ENCODE measurements at places on chromosomes 11 and 22.

DNA sequence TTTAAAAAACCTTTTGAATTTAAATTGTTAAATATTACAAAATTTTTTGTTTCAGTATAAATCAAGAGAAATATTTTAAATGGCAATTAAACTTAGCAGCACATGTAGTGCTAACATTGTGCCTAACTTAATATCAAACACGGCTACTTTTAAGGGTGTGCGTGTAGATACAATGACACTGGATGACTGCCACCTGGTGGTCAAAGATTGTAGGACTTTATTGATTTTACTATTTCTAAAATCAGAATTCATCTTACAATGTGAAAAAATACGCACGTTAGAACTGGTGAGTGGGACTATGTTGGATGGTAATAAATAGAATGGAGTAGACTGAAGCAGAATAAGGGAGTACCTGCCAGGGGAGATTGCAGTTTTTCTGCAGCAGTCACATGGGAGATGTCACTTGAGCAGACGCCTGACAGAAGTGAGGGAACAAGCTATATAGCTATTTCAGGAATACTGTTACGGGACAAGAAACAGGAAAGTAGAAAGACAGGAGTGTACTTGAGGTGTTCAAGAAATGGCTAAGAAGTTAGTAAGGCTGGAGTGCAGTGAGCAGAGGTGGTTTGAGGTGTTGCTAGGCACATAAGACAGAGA lies 52.9 kb downstream of the UVRAG start:
- peak; percentile 14 for DNase-seq

- no peak for DNase-seq
Measured at GRCh38 chr22:22194931-22195264, 49.7 kb upstream of the VPREB1 start.

DNA sequence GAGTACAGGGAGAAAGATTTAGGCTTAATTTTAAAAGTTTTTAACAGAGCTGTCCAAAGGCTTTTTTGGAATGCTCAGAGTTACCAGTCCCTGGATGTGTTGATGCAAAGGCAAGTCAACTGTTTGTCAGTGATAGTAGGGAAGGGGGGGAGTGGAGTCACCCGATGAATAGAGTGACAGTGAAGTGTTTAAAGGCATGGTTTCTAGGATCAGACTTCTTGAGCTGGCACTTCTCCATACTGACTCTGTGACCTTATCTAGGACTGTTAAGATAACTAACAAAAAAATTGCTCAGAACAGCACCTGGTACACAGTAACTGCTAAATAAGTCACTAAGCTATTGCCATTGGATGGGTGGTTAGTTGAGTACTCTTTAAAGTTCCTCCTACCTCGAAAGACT lies 11.3 kb upstream of the RAG2 start:
- no peak for DNase-seq

GRCh38 chr11:85806876-85807275 lies 4.1 kb downstream of the SYTL2 start:
- no peak for DNase-seq

GRCh38 chr11:83862691-83863090 lies 576.5 kb upstream of the CCDC90B start:
- DNase-seq = no peak

DNA sequence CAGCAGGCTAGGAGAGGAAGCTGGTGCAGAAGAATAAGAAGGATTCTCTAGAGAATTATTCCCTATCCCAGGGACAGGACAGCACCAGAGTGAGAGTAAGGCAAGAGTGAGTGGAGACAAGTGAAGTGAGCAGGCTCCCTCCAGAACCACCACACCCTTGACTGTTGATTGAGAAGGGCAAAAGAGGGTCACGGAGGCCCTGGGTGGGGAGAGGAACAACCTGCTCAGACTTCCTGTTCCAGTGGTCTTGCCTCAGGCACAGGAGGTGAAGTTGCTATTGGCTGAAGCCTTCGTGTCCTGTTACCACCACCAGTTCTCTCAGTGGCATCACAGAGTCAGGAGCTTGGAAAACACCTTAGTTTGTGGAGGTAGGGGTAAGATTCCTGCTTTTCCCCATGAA lies 51.7 kb upstream of the CCDC89 start:
- DNase-seq = no peak

GRCh38 chr11:19735157-19735908 lies 22.7 kb downstream of the NAV2 start:
- DNase-seq = no peak

GRCh38 chr11:50379484-50379883 lies 346.8 kb downstream of the OR4C45 start:
- DNase-seq = no peak

- DNase-seq = no peak
Measured at GRCh38 chr11:16612566-16613261, 125.7 kb upstream of the C11orf58 start.

DNA sequence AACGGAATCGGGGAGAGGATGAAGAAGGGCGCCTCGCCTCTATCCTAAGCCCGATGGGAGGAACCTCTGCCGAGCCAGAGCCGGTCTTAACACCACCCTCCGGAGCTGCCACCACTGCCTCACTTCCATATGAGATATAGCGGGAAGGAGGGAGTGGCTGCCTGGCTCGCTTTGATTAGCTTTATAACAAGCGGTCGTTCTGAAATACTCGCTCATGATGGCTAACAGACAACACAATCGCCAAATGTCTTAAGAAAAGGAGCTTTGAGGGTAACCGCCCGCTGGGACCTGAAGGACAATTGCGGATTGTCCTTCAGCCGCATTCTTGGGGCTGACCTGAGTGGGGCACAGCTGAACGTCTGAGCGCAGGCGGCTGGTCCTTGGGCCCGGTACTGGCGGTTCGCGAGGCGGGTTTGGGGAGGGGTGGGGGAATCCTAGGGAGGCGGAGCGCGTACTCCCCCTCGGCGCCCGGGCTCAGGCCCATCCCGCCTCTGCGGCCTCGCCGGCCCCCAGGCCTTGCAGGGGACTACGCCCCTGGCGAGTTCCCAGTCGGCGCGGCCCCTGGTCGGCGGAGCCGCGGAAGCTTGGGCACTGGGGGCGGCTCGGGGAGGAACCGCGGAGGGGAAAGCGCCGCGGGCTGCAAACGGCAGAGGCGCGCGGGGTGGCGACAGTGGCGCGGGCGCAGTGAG lies at the start of gene PLAAT5:
Gene PLAAT5 (minus strand): TSS at position 617 of the 689 bp plus-strand sequence. CDS start 133 bp downstream, at position 484.
- no peak for DNase-seq

DNA sequence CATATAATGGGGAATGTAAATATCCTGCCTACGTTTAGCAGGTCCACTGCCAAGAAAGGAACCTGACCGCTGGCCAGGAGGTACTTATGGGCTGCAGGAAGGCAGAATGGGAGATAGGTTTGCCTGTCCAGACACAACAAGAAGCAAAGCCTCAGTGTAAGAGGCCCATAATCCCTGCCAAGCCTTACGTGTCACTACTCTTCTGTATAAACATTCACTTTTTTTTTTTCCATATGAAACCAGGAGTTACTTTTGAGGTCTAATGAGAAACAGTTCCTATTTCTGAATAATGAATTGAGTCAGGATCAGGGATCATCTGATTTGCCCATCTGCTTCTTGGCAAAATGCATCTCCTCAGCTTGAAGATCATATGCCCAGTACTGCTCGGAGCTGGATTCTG lies 230.2 kb downstream of the NTM start:
- DNase-seq = no peak

- DNase-seq = no peak
Measured at GRCh38 chr11:72123117-72123653, 10.7 kb upstream of the ANAPC15 start.

DNA sequence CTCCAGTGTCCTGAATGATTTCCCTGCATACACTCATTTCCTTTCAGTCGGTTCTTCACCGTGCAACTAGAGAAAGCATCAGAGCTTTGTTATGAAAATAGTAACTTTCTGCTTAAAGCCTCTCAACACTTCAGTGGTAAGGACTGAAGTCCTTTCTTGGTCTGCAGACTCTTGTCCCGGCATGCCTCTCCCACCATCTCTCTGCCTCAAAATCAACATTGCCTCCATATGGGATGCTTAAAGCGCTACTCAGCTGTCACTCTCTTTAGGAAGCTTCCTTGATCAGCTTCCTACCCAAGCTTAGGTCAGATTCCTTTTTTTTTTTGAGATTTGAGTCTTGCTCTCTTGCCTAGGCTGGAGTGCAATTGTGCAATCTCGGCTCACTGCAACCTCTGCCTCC lies 36.7 kb downstream of the APLP2 start:
- DNase-seq = no peak

GRCh38 chr11:45754261-45754709 lies 50.7 kb upstream of the SLC35C1 start:
- DNase-seq = no peak

- DNase-seq = no peak
Measured at GRCh38 chr11:79950172-79950571, 509.3 kb upstream of the TENM4 start.
